Progenitor cell of endocrine pancreas (in vitro differentiated cells): ENCODE measurements at places on chromosomes 5 and 9. TPM values are rescaled to one million over a fixed set of nuclear protein-coding genes. Genes with fewer than 3 reads are reported as not detected.
A peak's percentile ranks its signal among the peaks of the same experiment; 100 is the strongest.

- no peak for DNase-seq
These were observed 194.6 kb downstream of the AOPEP start for GRCh38 chr9:94921092-94921471.

Gene SPAAR
- not detected in 2 replicates for total RNA-seq

Gene TRIP13
- 11.9 and 13.5 TPM in 2 replicates for total RNA-seq

GRCh38 chr9:31259824-31260223, 1124.6 kb upstream of the ACO1 start:
- DNase-seq: no peak

DNA sequence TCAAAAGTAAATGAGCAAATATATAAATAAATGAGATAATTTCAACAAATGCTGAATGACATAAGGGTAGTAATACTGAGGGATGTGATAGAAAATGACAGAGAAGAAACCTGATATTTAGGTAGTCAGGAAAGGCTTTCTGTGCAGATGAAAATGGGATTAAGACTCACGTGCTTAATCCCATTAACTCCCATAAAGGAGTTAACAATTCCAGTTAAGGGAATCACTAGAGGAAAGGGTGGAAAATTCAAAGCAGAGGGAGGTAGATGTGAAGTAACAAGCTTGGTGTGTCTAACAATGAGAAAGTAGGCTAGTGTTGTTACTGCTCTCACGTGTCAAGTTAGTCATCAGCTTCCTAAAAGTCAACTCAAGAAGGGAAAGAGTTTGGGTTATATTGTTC, 90.5 kb upstream of the TRIM32 start:
- no peak for DNase-seq

DNA sequence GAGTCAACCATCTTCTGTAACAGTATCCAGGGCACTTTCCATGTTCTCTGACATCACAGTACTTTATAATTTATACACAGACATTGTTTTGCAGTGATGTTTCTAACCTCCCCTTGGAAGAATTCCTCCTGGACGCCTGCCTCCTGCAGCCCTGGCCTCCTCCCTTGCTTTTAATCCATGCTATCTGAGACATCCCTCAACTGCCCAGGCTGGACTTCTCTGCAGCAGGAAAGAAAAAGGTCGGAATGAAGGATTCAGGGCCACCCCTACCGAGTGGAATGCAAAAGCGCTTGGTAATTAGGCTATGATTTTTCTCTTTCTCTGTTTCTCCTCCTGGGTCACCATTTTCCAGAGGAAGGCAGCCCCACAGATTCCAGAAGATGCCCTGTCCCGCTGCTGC, 47.0 kb upstream of the SHC3 start:
- DNase-seq: no peak

Gene GRK6
- total RNA-seq: 40.2 and 43.0 TPM in 2 replicates

GRCh38 chr5:154741415-154741814, 13.8 kb upstream of the LARP1 start:
- no peak for DNase-seq

DNA sequence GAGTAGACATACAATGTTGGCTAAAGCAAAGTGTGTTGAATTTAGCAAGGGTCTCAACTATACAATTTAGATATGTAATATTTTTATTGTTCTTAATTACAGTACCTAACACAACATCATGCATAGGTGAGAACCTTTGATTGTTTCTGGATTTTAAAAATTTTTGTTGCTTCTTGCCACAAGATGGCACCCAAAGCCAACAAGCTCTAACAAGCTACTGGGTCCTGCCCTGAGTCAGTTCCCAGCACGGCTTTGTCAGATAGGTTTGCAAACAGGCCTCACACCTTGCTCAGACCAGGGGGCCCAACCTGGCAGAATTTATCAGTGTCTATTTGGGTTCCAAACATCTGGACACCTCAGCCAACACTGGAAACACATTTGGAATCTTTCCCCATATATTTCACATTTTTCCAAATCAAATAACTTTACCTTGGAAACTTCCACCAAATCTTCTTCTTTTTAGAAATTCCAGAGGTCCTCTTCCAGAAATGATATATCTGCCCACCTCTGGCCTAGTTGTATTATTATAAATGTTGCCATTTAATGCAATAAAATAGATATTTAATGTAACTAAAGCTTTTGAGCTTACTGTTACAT, 49.5 kb upstream of the EGFLAM start:
- DNase-seq: no peak

Gene ENTPD8
- total RNA-seq: 2.7 and 3.2 TPM in 2 replicates

DNA sequence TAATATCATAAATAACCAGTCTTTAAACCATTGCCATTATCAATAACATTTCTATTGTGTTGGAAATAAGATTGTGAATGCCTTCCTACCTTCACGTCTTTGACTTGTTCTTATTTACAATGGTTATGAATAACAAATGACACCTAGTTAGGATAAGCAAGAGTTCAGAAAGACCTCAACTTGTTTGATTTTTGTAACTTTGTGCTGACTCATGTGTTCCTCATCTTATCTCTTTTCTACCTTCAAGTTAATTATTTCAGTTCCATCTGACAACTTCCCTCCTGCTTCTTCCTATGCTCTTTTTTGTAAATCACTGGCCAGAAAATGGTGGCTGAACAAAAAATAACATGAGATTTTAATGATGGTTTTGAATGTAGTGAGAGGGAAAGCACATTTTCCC, 538.5 kb upstream of the TUSC1 start:
- no peak for DNase-seq

GRCh38 chr5:10913841-10914240, 152.8 kb upstream of the DAP start:
- no peak for DNase-seq

Gene FBLL1
- total RNA-seq: 3.1 and 4.5 TPM in 2 replicates

GRCh38 chr5:13248253-13248652, 696.2 kb downstream of the DNAH5 start:
- DNase-seq: no peak

- DNase-seq: peak; percentile 73
These were observed 15.0 kb downstream of the LHX6 start for GRCh38 chr9:122213589-122214413.

Gene THBS4
- total RNA-seq: 5.6 and 6.1 TPM in 2 replicates

Gene PRSS3
- total RNA-seq: not detected in 2 replicates

GRCh38 chr9:20872340-20872977, 159.0 kb downstream of the HACD4 start:
- no peak for DNase-seq

- DNase-seq: no peak
These were observed 254.6 kb downstream of the ASTN2 start for GRCh38 chr9:117160254-117160653.

DNA sequence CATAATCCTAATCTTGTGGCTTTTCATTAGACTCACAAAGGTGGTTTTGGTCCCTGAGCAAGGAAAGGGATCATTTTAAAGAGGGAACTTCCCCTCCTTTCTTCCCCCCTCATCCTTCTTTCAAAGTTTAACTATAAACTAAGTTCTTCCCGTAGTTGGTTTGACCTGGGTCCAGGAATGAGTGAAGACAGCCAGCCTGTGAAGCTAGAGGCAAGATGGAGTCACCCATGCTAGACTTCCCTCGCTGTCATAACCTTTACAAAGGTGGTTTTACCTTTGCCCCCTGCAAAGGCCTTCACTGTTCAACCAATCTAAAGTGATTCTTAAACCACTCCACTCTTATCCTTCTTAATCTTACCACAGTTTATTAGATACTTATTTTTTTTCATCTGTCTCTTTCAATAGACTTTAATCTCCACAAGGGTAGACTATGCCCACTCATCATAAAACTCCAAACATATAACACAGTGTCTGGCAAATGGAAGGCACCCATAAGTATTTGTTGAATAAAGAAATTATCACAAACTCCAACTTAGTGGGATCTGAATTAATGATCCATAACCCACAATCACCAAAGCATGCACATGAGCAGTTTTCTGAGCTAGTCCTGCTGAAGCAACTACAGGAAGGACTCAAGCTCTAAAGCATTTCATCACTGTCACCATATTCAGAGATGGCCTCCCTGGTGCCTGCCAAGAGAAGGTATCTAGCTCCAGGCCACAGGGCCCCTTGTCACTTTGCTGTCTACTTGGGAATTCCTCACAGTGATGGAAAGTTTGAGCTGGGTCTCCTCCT, 369.0 kb downstream of the SPOCK1 start:
- no peak for DNase-seq

DNA sequence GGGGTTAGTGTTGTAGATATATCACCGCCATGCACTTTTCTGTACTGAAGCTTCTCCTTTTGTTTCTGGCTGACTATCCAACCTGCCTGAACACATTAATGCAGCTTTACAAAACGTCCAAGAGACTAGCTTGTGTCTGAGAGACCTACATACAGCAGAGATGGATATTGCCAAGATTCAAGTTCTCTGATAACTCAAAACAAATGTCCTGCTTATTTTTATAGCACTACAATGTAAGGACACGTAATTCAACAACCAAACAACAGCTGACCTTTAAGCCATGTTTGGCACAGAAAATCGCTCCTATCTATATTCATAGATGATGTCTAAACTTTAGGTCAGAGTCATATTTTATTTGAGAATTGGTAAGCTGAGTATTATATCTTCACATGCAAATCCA, 76.2 kb upstream of the NTRK2 start:
- DNase-seq: no peak

Gene GLRA1
- not detected in 2 replicates for total RNA-seq

DNA sequence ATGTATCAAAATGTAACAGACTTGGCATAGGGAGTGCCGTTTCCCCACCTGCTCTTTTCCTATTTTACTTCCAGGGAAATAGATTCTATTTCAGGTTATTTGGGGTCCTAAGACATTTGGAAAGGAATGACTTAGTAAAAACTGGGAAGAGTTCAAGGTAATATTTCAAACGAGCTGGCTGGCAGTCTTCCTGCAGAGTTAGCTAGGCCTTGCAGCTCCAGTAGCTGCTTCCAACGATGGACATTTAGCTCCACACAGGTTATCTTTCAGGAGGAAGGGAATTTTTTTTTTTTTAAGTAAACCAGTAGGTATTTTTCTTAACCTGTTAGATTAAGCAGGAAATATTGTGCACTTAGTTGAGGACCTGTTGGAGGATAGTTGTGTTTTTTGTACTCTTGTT, 45.2 kb downstream of the TLE4 start:
- DNase-seq: no peak

DNA sequence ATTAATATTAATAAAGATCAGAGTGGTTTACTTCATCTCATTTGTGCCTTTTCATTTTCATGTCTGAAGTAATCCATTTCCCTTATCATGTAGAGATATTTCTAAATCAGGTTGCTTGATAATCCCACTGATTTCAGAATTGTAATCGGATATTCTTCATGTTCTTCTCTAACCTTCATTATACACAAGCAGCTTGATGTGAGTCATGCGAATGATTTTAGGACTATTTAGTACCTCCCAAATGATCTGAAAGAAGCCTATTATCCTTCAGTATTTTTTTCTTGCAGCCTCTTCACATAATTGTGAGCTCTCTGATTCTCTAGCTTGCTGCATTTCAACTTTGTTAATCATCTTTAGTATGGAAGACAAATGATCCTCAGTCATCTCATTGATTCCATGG, 182.0 kb downstream of the GIN1 start:
- no peak for DNase-seq

- DNase-seq: no peak
These were observed 606.8 kb downstream of the RAB3C start for GRCh38 chr5:59189472-59190244.

- DNase-seq: no peak
These were observed 78.0 kb downstream of the WNK2 start for GRCh38 chr9:93261735-93262523.

GRCh38 chr5:18881615-18882014, 1106.4 kb downstream of the CDH18 start:
- no peak for DNase-seq

DNA sequence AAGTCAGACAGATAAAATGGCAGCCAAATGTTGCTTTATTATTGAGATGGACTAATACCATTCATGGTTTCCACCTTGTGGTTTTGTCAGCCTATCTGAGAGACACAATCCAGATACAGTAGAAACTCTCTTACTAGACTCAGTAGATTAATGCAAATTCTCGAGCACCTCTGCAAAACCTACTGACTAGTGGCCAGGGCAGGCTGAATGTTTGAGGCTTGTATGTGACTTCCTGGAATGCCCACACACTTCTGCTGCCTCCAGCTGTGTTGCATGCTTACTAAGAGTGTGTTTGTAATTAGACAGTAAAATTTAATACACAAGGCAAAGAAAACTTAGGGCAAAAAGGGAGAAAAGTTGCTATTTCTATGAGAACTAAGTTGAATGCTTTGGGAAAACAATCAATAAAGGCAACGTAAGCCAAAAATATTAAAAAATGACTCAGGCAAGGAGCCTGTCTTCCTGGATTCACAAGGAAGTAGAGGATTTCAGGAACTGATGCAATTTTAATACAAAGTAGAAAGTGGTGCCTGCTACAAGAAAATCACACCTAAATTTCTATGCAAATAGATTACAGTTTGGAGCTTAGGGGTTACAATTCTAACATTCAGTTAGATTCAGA, 30.2 kb upstream of the CCNG1 start:
- DNase-seq: no peak

Gene DDX46
- 72.3 and 73.2 TPM in 2 replicates for total RNA-seq

DNA sequence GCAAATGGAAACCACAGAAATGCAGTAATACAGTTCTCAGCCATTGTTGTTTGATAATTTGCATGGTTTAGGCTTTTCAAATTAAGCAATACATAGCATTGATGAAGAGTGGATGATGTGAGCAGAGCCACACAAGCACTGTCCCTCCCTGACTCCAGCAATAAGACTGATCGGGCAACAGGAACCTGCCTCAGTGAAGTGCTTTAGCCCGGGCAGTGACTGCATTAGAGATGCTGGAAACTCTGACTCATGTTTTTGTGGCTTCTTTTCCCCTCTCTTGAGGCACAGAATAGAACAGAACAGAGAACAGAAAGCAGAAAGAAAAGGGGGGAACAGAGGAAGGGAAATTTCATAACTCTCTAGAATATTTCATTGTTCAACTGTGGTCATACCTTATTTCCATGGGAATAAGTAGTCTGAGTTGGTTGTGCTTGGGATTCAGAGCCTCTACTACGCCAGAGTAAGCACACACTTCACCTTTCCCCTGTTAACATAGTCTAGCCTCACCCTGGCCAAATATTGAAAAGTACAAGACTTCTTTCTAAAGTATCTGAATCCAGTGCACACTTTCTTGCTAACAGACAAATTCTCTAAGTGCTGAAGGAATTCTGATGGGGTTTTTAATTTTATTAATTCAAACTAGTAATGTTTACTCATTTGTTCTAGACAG, 164.8 kb upstream of the VCAN start:
- DNase-seq: no peak

DNA sequence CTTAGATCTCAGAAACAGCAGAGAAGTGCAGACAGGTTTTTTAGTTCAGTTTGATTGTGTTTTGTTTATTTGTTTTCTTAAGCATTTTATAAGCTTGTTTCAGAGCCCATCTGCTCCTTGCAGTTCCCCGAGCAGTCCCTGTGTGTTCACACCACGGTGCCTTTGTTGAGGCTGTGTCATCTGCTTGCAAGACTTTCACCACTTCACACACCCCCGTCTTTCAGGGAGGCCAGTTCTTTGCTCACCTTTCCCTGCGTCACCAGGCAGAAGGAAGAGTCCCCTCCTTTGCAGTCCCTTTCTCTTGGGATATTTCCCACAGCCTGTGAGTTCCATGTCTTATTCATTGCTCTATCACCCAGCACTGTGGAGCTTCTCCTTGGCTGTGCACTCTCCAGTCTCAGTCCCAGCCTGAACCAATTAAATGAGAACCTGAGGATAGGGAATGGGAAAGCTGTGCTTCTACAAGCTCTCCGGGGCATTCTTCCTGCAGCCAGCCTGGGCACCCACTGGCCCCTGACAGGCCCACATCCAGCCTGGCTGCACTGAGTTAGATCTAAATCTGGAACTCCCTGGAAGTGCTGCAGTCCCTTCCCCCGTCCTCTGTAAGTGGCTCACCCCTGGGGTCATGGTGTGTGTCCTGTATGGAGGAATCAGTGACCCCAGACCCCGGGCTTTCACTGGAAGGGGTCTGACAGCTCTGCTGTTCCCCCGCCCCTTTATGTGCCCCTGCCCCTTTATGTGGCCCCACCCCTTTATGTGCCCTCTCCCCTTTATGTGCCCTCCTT, 5.5 kb downstream of the MVB12B start:
- no peak for DNase-seq
